ENCODE measurements at places on chromosomes 4 and X.

DNA sequence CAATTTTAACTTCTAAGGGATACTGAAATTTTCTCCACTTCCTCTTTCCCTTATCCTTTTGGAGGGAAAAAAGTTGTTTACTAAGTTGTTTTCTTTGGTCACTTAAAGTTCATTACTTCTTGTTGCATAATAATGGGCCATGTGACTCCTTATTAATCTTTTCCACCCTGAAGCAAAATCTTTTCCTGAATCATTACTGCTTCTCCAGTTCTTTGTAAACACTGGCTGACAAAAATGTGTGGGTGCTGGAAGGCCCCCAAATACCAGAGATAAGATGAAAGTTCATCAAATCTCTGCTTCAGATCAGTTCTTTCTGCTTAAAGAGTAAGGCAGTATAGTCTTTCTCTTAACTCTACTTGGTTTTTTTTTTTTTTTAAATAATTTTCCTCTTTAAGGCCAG, 108.9 kb upstream of the NHS start:
- DNase-seq: no peak

DNA sequence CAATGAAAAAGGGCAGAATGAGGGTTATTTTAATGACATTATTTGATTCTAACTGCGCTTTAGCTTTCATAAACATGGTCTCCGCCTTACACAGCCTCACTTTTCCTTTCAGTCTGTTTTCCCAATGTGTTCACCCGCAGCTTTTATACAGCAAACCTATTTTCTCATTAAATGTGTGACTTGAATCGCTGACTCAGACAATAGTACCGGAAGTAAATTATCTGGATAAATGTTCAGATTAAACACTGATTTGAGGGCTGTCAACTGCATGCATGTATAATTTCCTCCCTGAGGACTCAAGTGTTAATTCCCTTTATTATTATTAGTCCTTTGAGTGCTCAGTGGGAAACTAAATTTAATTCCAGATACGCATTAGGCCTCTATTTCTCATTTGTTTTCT, 117.3 kb downstream of the FAM133A start:
- DNase-seq: no peak

DNA sequence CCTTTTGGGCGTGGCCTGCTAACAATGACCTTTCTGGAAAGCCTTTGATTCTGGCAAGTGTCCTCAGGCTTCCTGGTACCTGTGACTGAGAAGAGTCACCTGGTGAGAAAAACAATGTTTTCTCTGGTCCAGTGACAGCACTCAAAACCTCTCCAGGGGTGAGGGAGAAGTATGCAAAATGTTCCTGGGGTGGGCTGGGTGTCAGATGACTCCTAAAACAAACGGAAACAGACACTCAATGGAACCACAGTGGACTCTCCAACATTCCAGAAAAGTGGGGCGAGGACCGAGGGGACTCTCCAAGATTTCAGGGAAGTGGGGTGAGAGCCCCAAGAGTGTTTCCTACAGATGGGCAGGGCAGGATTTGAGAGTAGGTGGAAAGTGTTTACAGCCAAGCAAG, 69.5 kb downstream of the ANAPC4 start:
- DNase-seq: peak; percentile 65

- DNase-seq: no peak
Measured at GRCh38 chr4:77021614-77022089, 54.1 kb downstream of the CCNI start.

GRCh38 chr4:52659001-52659721, at the start of gene USP46:
Gene USP46 (minus strand): TSS chr4:52659301. CDS start chr4:52659150, 151 bp downstream.
- peak; percentile 82 for DNase-seq

DNA sequence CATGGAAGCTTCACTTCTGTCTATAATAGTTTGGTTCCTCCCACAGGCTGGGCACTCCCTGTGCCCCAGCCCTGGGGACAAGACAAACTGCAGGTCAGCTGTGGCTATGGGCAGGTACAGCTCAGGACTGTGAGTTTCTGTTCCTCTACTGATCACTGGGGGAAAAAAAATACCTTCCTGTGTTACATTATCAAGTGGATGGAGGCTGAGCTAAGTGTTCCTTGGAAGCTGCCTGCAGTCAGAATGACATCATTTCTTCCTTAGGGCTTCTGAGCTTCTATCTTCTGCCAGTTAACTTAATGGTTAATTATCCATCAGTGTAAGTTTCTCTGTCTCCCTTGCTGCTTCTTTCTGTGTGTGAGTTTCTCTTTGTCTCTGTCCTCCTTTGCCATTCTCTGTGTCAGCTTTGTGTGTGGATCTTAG, 4.6 kb downstream of the RAB33A start:
- DNase-seq: no peak

- peak; percentile 3 for DNase-seq
Measured at GRCh38 chr4:45442466-45442865, 681.4 kb downstream of the GABRG1 start.

DNA sequence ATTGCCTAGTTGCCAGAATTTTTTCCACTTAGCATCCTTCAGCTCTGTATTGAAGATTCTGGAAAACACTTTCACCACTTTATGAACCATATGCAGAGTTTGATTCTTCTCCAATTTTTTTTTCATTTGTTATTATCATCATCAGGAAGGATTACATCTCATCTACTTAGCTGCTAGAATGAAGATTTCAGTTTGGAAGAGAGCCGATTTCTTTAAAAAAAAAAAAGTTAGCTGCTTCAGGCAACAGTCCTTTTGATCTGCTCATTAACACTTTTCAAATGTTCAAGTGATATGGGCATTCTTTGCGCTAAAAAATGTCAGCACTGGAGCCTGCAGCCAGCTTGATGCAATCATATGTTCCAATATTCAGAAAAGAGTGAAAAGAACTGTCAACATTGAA, 76.2 kb downstream of the ANTXR2 start:
- DNase-seq: no peak

DNA sequence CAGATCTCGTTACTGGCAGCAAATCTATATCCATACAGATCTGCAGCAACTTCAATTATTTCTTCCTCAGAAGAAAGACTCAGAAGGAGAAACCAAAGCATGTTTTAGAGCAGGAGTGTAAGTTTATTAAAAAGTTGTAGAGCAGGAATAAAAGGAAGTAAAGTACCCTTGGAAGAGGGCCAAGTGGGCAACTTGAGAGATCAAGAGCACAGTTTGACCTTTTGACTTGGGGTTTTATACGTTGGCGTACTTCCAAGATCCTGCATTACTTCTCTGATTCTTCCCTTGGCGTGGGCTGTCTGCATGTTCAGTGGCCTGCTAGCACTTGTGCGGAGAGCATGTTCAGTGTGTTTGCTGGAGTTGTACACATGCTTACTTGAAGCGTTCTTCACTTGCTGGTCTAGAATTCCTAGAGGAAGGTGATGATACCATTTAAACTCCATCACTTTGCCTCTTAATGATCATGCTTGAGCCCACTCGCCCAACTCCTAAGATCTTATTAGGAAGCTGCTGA, 1114.7 kb upstream of the PABPC4L start:
- no peak for DNase-seq

DNA sequence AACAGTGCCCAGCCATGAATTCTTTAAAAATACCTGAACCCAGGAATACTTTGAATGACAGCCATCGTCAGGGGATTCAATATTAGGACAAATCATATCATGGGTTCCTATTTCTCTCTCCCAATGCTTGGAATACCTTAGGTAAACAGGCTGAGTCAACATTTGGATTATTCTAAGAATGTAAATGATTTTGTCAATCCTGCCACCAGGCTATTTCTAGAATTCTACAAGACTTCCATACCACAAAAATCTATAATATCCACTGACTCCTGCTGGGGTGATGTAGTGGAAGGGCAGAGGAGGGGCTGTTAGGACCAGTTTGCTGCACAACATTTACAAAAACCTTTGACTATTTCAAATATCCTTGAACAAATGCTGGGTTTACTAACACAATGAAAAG, 65.2 kb downstream of the IGFBP7 start:
- DNase-seq: no peak

GRCh38 chr4:57020467-57021101, 41.9 kb downstream of the POLR2B start:
- no peak for DNase-seq

DNA sequence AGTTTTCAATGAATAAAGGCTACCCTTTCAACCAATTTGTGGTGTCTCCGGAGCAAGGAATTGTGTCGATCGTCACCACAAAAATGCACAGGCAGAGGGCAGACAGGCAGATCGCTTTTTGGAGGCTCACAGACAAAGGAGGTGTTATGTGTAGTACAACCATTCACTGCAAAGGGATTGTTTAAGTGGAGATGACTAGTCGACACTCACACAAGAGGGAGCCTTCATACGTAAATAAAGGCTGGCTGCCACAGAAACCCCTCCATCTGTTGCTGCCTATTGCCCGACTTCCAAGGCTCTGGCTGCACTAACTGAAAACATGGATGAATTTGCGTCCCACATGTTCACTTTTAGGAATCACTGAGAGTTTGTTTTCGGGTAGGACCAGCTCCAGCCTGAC, 281.1 kb downstream of the NKX6-1 start:
- DNase-seq: peak; percentile 56

DNA sequence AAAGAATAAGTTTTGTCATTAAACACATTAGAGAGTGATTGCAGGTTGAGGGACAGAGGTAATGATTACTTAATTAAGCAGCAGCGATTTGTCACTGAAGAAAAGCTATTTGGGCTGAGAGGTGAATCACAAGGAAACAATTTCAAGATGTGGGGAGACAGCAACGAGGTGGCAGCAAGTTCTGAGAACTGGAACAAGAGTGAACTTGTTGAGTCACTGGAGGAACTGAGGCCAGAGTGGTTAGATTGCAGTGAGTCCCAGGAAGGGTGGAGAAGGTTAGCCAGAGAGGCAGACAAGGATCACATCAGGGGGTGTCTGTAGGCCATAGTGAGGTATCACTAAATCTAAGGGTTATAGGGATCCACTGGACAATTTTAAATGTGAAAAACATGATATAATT, 57.9 kb upstream of the TMPRSS11A start:
- no peak for DNase-seq

- no peak for DNase-seq
Measured at GRCh38 chr4:2741626-2742025, 14.5 kb downstream of the TNIP2 start.

- DNase-seq: peak; percentile 84
Measured at GRCh38 chr4:34964613-34965012, 1279.7 kb downstream of the ARAP2 start.

- no peak for DNase-seq
Measured at GRCh38 chr4:6460876-6461275, 11.5 kb downstream of the PPP2R2C start.

GRCh38 chrX:31656013-31656412, 584.2 kb upstream of the FTHL17 start:
- no peak for DNase-seq

- DNase-seq: no peak
Measured at GRCh38 chr4:84666439-84666838, 83.5 kb downstream of the CDS1 start.

- DNase-seq: no peak
Measured at GRCh38 chrX:106725931-106726330, 570 bp upstream of the RNF128 start.

GRCh38 chr4:145525291-145525740, 43.7 kb downstream of the SMAD1 start:
- peak; percentile 4 for DNase-seq

DNA sequence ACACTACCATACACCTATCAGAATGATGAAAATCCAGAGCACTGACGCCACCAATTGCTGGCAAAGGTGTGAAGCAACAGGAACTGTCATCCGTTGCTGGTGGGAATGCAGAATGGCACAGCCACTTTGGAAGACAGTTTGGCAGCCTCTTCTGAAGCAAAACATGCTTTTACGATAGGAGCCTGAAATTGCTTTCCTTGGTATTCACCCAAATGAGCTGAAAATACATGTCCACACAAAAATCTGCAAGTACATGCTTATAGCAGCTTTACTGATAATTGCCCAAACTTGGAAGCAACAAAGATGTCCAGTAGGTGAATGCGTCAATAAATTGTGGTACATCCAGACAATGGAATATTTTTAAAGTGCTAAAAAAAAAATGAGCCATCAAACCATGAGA, 322.8 kb upstream of the FAT1 start:
- no peak for DNase-seq

GRCh38 chrX:68726366-68726765, 78.9 kb downstream of the STARD8 start:
- DNase-seq: no peak

DNA sequence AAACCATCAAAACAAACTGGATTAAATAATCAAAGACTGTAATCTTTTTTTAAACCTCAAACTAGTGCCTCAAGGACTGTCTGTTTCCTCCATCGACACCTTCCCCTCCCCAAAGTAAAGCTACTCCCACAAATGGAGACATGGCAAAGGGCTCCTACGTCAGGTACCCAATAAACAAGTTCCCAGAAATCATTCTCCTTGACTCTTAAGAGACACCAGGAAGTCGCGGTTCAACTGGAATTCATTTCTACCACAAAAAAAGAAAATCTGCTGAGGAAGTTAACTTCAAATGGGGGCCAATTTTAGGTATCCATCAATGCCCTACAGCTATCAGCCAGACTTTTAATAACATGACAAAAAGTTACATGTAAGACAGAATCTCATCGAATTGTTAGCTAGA, 2.5 kb downstream of the RPS4X start:
- DNase-seq: no peak

- DNase-seq: peak; percentile 92
Measured at GRCh38 chr4:29853833-29854232, 866.3 kb upstream of the PCDH7 start.

- peak; percentile 4 for DNase-seq
Measured at GRCh38 chrX:7115557-7115956, 32.0 kb upstream of the STS start.

- no peak for DNase-seq
Measured at GRCh38 chr4:36310793-36311192, 29.4 kb downstream of the DTHD1 start.

DNA sequence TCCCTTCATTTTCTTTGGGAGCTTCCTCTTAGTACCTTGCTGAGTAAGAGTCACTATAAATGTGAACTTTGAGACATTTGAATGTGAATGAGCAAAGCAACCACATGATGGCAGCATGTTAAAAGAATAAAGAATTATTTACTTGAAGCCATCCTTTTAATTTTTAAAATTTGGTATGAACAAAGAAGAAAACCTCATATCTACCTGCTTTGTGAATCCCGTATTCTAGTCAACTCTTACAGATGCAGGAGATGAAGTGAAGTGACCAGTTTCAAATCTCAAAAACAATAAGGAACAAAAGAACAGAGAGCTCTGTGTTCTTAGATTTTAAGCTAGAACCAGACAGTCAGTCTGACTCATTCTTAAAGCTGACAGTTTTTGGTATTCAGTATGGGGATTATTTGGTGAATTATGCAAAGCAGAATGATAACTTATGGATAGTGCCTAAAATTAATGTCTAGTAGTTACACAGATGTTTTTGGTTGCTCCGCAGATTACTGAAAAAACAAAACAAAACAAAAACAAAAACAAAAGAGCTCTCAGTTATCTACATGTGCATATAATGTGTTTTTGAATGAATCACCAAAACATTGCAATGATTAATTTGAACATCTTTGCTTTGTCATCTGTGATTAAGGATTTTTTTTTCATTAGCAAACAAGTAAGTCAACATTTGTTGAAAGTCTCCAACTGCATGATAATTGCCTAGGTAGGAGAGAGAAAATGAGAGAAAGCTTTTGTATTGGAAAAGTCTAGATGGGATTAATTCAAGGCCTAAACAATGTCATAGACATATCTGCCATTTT, 48.2 kb upstream of the H2AZ1 start:
- DNase-seq: peak; percentile 42

GRCh38 chrX:25383196-25383595, 367.4 kb upstream of the ARX start:
- DNase-seq: peak; percentile 87

Measured in NCI-H69 (cell line).